ENCODE measurements at places on chromosomes 3 and 15.

DNA sequence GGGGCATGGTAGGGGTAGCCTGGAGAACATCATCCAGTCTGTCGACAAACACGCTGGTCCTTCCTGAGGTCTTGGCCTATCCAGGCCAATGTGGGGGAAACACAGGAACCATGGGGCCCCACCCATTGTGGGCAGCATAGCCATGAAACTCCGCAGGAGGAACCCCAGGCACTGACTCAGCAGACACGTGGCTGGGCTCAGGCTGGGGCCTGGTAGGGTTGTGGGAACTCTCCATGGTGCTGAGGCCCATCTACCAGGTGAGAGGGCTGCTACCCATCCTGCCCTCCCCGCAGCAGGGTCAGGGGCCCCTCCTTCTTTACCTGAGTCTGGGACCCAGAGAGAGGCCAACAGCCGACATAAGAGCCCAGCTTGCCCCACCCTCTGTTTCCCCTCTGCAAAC lies 22.6 kb upstream of the CACNA2D2 start:
- no peak for DNase-seq

DNA sequence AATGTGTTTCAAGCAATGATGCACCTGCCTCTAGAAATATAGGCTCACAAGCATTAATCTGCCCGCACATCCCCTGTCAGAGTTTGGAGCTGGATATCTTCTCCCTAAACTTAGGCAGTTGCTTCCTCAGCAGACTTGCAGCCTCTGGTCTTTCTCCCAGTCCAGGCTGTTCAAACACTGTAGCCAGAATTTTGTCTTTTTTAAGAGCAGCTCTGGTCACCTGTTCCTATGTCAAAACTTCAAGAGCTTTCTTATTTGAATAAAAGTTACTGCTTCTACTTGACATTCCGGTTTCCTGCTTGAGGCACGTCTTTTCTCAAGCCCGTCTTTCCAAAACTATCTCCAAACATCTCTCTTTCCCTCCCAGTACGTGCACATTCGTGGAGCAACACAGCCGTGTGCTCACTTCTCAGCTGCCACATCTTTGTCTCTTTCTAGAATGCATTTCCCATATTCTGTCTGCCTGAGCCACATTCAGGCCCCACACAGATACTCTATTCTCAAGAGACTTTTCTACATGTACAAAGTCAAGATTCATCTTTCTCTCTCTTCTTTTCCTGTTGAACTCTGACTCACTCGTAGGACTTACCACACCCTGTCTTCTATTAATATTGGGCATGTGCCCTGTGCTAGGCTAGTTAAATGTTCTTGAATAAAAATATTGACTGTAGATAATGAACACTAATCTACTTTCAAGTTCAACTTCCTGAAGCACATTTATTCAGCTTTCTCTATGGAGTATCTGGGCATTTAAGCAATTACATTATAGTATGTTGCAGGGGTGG lies 307.7 kb upstream of the SOX2 start:
- no peak for DNase-seq

- DNase-seq: no peak
Observed at GRCh38 chr3:121703973-121704372, 43.3 kb upstream of the HCLS1 start.

- no peak for DNase-seq
Observed at GRCh38 chr15:84702961-84703482, 12.9 kb downstream of the SEC11A start.

GRCh38 chr3:146024260-146024659 lies 136.7 kb downstream of the PLOD2 start:
- no peak for DNase-seq

DNA sequence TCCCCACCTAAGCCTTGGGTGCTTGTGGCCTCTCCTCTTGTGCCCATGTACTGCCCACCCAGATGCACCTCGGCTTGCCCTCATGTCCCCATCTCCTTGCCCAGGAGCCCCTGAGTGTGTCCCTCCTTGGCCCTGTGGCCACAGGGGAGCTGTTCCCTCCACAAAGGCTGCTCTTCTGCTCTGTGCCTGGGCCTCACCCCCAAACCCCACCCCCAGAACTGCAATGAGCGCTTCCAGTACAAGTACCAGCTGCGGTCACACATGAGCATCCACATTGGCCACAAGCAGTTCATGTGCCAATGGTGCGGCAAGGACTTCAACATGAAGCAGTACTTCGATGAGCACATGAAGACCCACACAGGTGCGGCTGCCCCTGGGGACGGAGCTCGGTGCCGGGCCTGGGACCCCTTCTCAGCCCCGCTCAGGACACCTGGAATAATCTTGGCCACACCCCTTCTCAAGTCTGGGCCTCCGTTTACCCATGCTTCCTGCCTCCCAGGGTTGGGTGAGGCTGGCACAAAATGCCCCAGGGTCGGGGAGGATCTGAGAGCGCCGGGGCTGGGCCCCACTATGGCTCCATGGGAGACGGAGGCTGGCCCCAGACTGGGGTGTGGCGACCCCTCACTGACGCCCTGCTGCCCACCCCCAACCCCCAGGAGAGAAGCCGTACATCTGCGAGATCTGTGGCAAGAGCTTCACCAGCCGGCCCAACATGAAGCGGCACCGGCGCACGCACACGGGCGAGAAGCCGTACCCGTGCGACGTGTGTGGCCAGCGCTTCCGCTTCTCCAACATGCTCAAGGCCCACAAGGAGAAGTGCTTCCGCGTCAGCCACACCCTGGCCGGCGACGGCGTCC lies 10.3 kb downstream of the ZBTB47 start:
- DNase-seq: no peak

DNA sequence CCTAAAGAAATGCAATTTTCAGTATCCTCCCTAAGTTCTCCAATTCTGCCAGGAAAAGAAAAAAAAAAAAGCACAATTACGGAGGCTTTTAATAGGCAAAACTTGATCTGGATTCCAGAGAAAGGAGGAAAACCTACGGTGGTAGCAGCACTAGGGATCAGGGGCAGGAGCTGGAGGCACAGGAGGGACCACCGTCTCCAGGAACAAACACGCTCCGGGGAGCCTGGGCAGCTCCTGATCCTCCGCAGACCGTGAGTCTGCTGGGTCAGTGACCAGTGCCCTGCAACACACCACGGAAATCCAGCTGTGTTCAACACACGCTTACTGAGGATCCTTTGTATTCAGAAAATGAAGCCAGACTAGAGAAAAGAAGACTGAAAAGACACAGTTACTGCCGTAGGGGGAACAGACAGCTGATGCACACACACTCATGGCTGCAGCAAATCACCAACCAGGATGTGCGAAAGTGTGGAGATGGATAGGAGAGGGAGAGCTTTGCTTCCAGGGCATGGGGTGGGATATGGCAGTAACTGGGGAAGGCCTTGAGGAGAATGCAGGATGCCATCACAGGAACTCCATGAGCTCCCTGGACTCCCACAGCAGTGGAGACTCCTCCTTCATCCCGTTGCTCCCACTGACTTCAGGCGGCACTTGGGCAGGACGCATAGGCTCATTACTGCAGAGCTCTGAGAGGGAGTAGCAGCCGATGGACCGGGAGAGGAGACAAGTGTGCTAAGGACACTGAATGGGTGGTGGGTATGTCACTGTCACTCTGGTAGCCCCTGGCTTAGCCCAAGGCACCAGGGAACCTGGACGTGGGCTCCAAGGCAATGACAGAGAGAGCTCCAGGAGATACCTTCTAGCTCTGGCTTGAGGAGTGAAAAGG lies 167.0 kb downstream of the ATP10A start:
- DNase-seq: no peak

All from GOT3 (cell line).